ENCODE measurements at places on chromosomes 3 and 15.

- no peak for DNase-seq
Observed at GRCh38 chr15:34701536-34701935, 53.3 kb downstream of the GJD2 start.

- no peak for DNase-seq
Observed at GRCh38 chr15:70516408-70517193, 246.8 kb downstream of the UACA start.

DNA sequence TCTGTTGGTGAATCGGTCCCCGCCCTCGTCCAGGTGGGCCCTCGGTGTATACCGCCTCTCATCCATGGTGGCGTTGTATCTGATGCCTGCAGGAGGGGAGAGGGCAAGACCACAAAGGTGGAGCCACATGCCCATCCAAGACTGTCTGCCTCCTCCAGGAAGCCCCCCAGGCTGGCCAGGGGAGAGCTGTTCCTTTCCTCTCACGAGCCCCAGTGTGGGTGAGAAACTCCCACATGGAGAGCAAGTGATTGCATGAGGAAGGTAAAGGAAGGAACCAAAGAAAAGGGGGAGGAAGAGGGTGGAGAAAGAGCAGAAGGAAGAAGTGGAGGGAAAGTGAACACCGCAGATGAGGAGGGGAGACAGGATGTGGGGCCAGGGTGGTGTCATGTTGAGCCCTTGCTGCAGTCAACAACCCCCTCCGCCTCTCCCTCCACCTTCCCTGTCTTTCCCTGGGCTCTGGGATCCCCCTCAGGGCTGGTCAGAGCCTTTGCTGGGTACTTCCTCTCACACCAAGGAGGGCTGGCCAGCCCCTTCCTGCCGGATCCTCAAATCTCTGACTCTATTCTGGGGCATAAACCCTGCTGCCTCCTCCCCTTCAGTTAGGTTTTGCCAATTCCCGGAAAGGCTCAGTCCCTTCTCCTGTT lies 49.3 kb downstream of the FEM1B start:
- no peak for DNase-seq

GRCh38 chr15:78044407-78045155 lies 32.9 kb downstream of the TBC1D2B start:
- no peak for DNase-seq

DNA sequence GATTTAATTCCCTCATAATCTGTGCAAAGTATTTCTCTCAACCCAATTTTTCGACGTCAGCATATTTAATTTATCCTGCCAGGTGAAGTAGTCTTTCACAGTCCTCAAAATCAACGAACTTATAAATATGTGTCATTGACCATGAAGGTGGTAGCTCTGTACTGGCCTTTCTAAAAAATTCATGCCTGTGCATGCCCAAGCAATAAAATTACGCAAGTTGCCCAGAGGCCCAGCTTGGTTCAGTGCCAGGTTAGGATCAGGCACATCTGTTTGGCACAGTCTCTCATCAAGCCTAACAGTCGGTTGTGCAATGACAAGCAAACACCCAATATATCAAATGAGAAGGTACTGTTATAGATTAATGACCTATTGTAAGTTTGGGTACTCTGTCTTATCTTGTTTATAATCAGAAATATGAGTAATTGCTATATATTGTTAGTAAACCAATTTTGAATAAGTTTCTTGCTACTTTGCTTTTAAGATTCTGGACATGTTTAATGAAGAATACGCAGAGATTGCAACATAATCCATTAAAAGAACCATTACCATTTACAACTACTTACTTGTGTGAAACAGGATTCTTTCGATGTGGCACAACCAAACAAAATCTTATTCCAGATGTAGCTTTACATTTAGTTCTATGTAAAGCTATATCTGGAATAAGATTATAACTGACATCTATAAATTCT lies 159.0 kb upstream of the IL12A start:
- no peak for DNase-seq

GRCh38 chr3:39644176-39644575 lies 165.2 kb upstream of the MYRIP start:
- no peak for DNase-seq

All from Right ventricle myocardium inferior (tissue), 1 donor.